Activated CD4-positive, CD25-positive, alpha-beta regulatory T cell treated with anti-CD3 and anti-CD28 coated beads, Interleukin-2, amount 50 U/mL, for 16 hours (primary cell): ENCODE measurements at places on chromosomes 7 and 10.

DNA sequence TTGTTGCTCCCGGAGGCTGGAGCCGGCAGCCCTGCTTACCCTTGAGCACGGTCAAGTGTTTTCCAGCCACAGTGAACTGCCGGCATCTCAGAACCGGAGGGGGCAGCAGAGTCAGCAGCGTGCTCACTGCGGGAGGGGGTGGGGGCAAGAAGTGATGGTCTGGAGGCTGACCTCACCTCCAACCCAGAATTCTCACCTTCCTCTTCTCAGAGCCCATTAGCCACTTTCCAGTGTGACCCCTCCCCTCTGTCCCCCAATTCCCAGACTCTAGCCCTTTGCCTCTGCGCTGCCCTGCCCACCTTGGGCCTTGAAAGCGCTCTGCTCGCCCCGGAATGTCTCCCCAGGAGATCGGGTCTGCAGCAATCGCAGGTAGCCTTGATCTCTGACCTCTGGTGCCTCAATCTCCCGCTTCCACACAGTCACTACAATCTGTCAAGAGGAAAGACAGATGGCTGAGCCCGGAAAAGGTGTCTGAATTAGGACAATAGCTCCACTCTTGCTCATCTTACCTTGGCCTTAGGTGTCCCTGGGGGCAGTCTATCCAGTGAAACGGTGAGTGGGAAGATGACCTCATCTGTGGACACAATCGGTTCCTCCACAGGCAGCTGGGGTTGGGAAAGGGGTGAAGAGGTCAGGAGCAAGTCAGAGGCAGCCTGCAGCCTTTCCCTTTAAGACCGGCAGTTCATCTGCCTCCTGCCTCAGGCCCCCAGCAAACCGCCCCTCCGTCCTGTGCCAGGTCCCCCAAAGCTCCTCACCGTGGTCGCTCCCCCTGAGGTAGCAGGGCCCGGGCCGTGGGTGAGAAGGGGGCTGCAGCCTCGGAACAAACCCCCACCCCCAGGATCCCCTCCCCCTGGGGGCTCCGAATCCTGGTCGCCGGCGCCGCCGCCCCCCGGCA lies 942 bp downstream of the TRAPPC14 start:
- no peak for DNase-seq

- DNase-seq = no peak
These were observed 69.4 kb upstream of the PDLIM1 start for GRCh38 chr10:95360122-95360714.

- no peak for DNase-seq
These were observed 453.8 kb upstream of the ANKRD30A start for GRCh38 chr10:36671607-36672006.

DNA sequence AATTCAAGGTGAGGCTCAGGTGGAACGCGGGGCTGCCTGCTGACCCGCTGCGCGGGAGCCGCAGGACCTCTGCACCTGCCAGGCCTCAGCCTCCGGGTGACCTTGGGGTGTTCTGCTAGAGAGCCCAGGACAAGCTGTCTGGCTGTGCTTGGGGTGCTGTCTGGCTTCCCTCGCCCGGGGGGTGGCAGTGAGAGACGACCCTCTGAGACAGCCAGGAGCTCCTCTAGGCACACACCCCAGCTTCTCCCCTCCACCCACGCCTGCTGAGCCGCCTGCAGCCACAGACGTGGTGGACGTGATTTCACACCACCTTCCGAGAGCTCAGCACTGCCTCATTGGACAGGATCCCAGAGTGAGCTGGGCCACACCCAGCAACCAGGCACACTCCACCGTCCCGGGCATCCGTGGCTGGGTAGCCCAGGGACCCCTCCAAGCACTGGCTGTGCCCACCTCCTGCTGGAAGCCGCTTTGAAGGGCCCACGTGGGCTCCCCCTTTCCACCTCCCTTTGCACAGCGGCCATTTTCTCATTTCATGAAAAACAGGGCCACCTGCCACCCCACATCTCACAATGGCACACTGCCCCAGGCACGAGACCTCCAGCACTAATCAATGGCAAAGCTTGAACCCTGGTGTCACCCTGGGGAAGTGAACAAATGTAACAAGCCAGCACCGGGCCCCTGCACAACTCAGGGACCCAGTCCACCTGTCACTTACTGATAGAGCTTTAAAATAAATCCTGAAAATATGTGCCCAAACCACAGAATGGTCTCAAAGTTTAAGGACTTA lies 35.0 kb downstream of the ZFAND2A start:
- no peak for DNase-seq

GRCh38 chr7:35823440-35823839 lies 22.6 kb downstream of the SEPTIN7 start:
- DNase-seq = no peak

DNA sequence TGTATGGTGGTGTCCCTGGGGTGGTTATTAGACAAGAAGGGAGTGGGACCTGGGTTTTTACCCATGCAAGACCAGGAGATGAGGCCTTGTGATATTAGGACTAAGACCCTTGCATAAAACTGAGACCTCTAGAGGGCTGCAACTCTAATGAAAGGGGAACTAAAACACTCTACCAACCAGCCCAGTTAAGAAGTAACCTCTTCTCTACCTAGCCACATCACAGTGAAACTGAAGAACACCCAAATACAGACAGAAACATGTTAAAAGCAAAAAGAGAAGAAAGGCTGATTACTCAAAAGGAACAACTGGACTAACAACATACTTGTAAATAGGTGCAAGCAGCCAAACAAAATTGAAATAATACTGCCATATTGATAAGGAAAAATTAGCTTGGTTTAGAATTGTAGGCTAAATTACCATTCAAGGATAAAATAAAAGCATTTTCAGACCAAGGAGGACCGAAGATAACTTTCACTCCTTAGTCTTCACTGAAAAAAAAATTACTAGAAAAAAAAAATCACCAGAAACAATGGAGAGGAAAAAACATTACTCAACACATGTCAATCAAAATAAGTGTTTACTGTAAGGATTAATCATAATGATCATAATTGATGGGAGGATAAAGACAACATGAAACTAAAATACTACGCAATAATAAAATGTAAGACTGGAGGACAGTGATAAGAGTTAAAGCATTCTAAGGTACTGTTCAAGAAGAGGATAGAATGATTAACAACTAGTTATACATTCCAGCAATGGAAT lies 27.6 kb downstream of the ERLIN1 start:
- no peak for DNase-seq

DNA sequence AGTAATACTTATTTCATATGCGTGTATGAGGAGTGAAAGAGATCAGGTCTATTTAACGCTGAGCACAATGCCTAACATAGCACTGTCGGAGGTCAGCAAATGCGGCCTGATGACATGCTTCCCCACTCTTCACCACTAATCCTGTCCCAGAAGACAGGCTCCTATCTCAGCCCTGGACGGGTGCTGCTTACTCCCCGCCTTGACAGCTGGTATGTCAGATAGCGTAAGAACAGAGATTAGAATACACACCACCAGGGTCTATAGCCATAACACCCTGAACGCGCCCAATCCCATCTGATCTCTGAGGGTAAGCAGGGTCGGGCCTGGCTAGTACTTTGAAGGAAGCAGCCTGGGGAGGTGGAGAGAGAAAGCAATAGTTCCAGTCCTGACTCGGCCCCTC lies 32.3 kb upstream of the TM9SF3 start:
- no peak for DNase-seq

- no peak for DNase-seq
These were observed 68.6 kb downstream of the CELF2 start for GRCh38 chr10:11086177-11086840.

DNA sequence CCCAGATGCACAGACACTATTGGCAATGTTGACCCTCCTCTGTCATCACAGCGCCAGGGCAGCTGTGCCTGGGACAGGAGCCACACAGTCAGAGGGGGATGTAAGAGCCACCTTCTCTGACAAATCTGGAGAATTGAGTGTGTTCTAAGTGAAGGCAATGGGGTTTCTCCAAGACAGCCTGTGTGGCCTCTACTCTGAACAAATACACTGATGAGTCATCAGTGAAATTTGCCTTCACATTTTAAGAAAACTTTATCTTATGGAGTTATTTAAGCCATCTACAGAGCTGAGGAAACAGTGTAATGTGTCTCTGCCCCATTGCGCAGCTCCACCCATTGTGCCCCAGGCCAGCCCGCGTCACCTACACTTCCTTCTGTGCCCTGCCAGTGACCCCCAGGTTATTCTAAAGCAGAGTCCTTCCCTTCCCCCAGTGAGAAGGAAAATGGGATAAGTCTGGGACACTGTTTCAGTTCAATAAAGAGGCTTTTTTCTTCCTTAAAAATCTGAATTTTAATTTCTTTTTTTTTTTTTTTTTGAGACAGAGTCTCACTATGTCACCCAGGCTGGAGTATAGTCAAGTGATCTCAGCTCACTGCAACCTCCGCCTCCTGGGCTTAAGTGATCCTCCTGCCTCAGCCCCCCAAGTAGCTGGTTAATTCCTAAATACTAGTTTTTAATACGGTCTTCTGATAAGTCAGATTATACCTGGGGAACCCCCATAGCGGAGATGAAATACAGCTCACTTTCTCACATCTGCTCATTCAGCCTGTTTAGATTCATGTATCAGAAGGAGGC lies 21.8 kb downstream of the AKR1E2 start:
- no peak for DNase-seq

DNA sequence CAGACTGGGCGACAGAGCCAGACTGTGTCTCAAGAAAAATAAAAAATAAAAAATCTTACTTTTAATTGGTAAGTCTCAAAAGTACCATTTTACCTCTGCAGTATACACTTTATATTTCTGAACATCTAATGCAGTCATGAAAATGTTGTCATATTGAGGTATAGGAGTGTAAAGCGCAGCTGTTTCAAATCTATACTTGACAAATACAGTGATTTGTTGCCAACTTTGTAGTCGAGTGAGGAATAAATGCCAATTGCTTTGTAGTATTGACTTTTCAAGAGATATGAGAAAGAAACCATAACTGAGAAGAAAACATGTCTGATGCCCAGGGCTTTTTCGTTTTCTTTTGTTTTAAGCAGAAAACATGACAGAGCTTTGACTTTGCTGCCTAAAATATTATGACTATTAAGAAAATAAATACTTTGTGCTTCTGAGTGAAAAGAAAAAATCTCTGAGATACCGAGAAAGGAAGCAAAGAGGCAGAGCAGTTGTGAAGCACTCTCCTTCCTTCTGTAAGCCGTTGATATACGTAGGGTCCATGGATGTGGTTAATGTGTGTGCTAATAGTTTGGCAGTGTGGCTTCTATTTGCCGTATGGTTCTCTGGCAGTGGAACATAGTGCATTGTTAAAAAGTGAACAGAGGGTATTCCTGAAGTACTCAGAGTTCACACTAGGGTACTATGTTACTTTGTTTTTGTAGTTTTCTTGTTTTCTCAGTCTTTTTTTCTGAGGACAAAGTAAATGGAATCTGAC lies 38.2 kb downstream of the AVL9 start:
- no peak for DNase-seq

DNA sequence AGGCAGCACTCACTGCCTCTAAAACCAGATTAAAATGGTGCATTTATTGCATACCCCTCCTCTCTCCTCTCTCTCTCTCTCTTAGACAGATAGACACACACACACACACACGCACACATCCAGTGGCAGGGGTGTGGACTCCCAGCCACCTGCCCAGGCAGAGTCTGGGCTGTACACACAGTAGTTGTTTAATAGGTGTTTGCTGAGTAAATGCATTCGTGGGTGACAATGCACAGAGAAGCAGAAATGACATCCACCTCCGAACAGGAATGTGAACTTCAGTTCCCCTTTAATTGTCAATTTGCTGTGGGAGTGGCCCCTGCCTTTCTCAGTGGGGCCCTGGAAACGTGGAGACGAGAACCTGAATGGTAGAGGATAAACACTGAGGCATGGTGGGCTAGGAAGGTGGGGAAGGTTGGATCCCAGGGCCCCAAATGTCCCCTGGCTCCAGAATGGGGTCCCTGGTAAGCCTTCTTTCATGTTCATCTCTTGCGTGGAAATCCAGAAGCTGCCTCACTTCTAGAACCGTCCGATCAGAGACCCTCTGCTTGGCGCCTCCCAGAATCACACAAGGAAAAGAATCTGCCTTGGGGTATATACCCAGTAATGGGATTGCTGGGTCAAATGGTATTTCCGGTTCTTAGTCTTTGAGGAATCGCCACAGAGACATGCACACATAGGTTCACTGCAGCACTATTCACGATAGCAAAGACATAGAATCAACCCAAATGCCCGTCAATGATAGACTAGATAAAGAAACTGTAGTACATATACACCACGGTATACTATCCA lies 58.5 kb upstream of the ECHDC3 start:
- no peak for DNase-seq

GRCh38 chr7:47635091-47636080 lies 53.5 kb upstream of the TNS3 start:
- DNase-seq = no peak

DNA sequence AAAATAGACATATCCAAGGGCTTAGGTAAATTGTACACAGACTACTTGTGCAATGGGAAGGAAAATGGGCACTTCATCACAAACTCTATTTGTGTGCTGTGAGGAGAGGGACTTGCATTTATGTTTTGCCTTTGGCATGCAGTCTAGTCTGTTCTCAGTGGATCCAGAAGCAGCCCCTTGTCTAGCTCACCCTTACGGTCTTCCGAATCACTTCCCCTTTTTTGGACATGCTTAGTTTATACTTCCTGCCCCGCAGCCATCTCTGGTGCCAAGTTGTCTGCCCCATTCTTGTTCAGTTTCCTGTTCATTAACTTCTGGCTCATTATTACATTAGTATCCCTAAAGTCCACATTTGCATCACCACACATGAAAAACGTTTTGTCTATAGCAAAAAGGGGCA lies 161.6 kb downstream of the NRCAM start:
- DNase-seq = no peak
